CD4-positive, alpha-beta T cell treated with Interleukin-4 for 1 hour (primary cell): ENCODE measurements at places on chromosomes 11 and 22.

DNA sequence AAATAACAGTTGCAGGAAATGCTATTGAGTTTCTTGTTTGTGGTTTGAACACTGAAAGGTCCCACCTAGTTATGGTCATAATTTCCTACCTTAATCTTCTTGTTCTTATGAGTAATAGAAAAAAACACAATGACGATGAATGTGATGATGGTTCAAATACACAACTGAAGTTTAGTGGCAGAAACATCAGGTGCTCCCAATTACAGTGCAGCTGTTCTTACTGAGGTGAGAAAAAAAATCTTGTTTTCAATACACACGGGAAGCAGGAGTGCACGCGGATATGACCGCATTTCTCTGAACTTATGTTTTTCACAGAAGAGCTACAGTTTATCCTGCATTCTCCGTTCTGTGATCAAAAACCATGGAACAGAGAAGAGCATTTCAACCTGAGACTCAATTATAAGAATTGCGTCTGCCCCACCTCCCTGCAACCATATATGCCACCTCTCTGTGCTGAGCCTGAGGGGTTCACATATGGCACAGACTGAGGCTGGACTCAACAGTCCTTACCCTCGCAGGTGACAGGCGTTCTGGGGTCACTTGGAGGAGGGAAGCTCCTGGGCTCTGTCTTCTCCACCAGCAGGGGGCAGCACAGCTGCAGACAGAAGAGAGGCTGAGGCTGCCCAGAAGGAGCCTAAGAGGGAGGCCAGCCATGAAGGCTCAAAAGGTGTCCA, 99.7 kb upstream of the IGLL5 start:
- peak; percentile 70 for DNase-seq

DNA sequence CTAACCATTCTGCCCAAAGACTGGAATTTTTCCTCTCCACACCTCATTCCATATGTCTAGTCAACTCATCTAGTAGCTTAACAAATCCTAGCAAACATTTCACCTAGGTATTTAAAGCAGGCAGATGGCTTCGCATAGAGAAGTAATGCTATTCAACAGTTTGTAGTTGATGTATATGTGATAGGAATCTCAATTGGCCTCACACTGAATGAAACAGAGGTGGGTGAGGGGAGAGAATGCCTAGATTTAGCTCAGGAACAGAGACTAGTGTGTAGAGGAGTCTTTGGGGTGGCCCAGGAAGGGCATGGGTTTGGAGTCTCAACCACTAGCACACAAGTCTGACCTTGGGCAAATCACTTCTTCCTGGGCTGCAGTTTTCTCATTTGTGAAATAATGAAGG, 196.2 kb downstream of the MYO18B start:
- DNase-seq = no peak

DNA sequence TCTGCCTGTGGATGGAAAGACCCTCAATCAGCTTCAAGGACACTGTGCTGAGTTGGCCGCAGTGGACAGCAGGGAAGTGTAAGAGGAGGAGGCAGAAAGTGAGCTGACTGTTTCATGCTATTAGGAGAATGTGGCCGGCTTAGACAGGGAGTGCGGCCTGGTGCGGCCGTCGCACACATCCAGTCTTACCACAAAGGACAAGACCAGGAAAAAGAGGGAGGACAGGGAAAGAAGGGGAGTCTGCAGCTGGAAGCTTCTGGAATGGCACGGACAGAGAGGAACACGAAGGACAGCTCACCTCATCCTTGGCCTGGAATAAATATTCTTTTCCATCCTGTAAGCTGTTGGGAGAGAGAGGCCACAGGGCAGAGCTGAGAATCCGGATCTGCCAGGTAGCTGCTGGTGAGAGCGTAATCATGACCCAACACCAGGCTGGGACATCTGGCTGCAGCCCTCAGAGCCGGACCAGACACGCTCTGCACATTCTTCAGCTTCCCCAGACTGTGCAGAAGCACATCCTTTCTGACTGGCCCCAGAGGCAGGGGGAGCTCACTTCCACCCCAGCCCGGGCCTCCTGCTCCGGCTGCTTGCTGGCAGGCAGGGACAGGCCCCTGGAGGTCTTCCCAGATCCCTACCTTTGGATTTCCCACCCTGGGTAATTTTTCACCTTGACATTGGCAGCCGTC, 8.6 kb upstream of the RBM4B start:
- no peak for DNase-seq

DNA sequence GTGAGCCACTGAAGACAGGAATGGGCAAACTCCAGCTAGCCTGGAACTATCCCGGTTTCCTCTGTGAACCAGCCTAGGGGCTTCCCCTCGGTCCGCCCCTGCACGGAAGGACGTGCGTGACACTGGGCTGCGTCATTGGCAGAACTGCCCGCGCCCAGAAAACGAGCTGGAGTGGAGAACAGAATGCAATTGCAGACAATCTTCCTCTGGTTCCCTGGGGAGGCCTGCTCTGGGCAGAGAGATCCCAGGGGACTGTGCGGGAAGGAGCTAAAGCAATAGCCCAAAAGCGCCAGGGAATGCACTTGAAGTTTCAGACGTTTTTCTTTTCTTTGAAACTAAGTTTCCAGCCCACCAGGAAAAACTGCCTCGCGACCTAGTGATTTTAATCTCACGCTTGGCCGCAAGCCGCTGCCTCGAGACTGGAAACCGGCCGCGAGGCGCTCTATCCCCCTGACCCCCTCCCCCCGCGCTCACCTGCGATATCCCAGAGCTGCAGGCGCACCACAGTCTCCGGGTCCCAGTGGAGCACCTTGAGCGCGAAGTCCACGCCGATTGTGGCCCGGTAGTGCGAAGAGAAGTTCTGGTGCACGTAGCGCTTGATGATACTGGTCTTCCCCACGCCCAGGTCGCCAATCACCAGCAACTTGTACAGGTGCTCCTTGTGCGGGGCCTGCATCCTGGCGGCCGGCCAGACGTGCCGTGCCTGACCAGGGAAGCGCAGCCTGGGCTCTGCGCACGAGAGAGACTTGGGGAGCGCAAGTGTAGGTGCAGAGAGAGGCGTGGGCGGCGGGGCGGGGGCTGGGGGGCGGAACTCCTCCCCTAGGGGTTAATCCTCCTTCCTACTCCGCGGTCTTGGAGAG, at the start of gene RAB38:
Gene RAB38, minus strand, starts transcription at position 735 of the 860 bp plus-strand sequence. Its CDS starts 59 bp downstream, at position 676.
- DNase-seq = peak; percentile 24

DNA sequence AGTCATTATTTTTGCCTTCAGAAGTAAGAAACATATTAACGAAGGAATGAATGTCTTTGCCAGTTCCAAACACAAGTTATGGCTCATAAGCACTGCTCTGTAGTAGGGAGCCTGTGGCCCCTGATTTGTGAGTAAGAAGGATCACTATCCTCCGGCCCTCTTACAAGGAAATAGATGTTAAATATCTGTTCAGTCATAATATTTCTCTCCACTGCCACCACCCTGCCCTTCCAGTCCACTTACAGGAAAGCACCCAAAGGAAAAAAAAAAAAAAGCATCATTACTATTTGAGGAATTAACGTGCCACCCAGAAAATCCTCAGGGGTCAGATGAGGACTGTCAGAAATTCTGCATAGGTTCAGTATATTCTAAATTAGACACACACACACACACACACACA, 123.4 kb downstream of the ETS1 start:
- no peak for DNase-seq

GRCh38 chr22:35736701-35737100, 19.0 kb downstream of the APOL5 start:
- no peak for DNase-seq

DNA sequence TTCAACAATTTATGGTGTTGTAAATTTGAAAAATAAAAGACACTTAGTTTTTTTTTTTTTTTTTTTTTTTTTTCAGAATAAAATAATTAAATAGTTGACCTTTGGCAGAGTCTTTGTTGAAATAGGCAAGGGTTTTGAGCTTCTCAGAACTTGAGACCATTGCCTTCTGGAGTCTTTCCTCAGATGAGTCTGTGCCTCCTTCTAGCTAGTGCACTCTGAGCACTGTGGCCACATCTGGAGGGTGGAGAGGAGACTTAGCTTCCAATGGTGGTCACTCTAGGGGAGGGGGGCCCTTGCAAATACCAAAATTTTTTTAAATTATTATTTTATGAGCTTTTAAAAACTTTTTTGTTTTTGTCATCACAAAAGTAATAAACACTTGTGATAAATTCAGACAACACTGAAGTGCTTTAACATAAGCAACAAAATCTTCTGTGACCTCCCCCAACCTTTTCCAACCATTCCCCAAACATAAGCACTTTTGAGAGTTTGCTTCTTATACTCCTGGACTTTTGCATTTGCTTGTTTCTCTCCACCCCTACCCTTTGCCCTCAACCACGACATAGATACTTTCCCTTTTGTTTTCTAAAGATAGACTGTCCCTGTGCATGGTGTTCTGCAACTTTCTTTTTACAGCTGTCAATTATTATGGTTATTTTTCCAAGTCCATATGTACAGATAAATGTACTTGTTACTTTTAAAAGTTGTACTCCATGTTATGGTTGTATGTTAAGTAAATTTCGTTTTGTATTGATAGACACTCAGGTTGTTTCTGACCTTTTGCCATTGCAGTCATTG, 41.1 kb downstream of the BMAL1 start:
- DNase-seq = no peak

DNA sequence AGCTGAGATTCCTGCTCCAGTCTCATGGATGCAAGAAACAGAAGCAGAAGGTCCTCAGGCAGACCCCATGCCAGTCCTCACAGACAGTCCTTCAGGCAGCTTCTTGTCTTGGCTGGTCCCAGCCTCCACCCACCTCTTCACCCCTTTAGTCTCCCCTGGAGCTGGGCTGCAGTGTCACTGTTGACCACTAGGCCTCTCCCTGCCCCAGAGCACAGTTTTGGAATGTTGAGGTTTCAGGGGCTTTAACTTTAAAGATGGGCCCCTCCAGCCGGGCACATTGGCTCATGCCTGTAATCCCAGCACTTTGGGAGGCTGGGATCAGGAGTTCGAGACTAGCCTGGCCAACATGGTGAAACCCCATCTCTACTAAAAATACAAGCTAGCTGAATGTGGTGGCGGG, 39.5 kb upstream of the GCAT start:
- no peak for DNase-seq

GRCh38 chr11:34226210-34226609, 120.8 kb downstream of the NAT10 start:
- no peak for DNase-seq

DNA sequence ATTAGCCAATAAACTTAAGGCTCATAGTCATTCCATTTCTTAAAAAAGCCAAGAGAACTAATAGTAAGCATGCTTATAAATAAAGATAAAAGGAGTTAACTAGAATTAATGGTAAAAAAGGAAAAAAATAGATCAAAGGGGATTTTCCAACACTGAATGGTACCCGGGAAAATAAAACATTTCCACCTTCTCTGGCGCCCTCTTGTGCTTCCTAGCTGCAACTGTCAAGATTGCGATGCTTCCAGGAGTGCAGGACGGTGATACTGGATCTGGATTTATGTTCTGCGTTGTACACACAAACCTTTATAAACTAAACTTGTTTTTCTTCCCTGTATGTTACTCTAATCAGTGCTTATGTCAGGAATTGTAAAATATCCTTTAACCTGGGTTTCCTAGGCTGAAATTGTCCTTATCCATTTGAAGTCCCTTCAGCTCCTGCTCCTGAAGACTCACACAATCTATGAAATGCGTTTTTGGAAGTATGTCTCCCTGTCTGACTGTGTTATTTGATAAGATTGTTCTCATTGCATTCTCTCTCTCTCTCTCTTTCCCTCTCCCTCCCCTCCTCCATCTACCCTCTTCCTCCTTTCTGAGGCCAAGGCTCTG, 9.6 kb upstream of the HTATIP2 start:
- no peak for DNase-seq

- DNase-seq = no peak
Measured at GRCh38 chr11:115303929-115304531, 200.2 kb downstream of the CADM1 start.

GRCh38 chr11:76048763-76049162, 157.5 kb downstream of the WNT11 start:
- DNase-seq = no peak

DNA sequence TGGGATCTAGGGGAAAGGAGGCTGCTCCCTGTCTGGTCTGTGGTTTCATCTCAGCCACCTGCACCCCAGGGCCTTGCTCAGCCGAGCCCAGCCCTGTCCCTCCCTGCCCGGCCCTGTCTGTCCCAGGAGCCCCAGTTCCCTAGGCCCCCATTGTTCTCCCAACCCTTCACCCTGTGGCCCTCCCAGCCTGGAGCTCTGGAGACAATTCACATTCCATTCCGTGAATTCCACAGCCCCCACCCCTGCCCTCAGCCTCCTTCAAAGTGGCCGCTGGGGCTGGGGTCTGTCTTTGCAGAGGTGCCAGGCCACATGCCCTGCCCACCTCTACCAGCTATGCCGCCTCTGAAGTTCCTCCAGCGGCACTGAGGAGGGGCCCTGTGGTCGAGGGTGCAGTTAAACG, 77.9 kb upstream of the WNT11 start:
- DNase-seq = no peak

DNA sequence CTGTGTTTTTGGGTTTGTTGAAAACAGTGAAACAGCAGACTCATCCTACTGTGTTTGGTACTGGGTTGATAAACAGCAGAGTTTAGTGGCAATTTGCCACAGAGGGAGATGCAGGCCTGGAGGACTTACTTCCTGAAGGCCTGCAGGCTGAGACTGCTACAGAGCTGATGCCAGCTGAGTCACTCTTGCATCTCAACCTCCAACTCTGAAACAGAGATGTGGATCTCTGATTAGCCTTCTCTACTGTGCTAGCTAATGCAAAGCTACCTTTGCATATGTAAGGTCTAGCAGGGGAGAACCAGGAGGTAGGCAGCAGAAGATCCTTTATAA, 14.3 kb downstream of the ATP5MG start:
- no peak for DNase-seq

DNA sequence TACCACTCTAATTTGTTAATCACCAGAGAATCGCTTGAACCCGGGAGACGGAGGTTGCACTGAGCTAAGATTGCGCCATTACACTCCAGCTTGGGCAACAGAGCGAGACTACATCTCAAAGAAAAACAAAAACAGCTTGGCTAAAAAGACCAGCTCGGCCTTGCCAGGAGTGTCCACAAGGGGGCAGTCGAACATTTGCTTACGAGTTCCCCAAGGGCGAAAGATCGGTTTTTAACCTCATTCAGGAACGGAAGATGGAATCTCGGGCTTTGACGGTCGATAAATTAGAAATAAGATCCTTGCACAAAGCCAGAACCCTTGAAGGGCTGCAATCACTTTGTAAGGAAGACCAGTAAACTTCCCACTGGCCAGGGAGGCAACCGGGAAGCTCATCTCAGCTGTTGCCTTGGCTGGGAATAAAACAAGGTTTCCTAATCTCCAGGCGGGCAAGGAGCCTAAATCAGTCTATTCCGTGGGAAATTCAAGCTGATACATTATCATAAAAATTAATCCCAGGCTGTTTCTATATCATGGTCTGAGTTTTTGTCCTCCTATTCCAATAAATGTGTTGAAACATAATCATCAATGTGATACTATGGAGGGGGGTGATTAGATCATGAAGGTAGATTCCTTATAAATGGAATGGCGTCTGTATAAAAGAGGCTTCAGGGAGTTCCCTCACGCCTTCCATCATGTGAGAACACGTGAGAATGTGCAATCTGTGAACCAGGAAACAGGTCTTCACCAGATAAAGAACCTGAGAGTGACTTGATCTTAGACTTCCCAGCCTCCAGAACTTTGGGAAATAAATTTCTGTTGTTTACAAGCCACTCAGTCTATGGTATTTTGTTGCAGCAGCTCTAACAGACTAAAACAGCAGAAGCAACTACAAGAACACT, 14.9 kb upstream of the SLC29A2 start:
- peak; percentile 82 for DNase-seq
